ENCODE measurements at places on chromosomes 5 and 9.

DNA sequence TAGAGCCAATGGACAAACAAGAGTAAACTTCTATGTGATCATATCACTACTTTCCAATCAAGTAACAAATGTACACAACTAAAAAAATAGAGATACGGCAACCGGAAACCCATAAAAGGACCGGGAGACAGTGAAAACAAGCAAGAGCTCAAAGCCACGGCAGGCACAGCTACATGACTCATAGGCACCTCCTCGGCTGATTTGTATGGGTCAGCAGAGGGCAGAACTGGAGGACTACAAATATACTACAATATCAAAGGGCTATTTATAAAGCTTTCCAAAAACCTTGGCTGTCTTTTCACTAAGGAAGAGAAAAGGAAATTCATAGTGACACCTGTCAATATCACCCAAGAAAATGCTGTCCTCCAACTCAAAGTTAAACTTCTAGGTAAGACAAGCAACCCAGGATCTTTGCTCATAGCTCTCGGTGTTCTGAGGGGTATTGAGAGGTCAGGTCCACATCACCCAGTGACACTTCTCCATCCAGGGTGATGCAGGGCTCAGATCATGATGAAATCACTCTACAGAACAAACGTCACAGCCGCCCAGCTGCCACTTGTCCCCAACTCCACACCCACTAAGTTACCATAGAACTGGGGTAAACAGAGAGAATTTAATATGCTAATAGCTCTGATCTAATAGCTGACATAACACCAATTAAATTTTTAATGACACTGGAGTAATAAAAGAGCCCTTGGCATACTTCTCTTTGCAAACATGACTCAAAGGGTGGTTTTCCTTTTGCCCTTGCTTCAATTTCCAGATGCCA is 41.3 kb downstream of the PFDN1 start:
- DNase-seq: peak; percentile 69

- DNase-seq: no peak
Observed at GRCh38 chr5:148760945-148761638, 65.3 kb upstream of the ADRB2 start.

DNA sequence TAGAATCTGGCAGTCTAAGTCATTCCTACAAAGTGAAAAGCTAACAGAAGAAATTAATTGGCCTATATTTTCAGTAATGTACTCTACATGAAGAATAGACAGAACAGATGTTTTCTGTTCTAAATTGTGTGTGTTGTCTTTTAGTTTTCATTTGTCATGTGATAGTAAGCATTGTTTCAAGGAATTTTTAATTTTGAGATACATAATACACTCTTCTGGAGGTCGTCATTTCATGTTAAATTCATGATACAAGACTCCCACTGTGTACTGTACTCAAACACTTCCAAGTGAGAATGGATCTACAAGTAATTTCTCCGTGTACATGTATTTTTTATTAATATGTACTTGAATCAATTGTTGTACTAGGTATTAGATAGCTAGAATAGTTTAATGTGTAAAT is 1522.9 kb downstream of the MAT2B start:
- DNase-seq: no peak

DNA sequence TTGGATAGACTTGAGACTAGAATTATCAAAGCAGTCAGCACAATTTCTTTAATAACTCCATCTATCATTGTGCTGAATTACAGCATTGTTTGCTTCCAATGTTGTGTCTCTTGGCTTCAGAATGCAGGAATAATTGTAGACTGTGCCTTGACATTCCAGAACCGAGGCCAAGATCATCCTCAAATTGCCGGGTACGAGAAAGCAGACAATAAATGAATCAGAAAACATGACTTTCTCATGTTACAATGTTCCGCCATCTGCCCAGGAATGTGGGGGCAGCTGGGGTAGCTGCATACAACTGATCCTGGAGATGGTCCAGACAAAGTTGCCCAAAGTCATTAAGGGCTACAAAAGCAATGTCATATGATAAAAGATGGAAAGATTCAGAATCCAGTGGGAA is 206.2 kb upstream of the SGCD start:
- no peak for DNase-seq

GRCh38 chr9:27520986-27521385 is 3.1 kb upstream of the IFNK start:
- DNase-seq: no peak

- no peak for DNase-seq
Observed at GRCh38 chr9:111167341-111167740, 129.1 kb upstream of the LPAR1 start.

DNA sequence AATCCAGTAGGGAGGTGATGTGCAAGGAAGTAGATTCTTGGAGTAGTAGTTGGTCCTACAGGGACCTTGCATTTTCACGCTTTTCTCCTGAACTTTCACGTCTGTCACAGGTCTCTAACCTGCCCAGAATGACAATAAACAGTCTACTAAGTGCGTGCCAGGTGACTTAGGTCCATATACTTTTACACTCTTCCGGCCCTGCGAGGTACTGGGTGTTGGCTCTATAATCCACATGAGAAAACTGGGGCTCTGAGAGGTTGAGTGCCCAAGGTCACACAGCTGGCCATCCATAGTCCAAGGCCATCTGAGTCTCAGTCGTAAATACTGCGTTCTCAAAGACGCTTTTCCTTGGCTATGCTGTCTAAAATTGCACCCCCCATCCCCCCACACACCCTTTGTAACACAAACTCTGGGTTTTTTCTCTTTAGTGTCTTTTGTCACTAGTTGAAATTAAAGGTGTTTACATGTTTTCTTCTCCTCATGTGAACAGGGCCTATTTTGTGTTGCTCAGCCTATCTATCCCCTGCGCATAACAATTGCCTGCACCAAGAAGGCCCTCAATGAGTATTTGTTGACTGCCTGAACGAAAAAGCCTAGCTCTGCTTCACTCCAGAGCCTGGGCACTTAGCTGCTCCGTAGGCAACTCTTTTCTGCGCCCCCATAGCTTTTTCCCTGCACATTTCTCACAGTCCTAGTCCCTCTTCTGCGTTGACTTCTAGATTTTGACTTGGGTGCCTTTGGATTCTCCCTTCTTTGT is 943 bp downstream of the SFXN1 start:
- no peak for DNase-seq

- DNase-seq: peak; percentile 84
Observed at GRCh38 chr5:157562111-157562581, 13.4 kb downstream of the ADAM19 start.

DNA sequence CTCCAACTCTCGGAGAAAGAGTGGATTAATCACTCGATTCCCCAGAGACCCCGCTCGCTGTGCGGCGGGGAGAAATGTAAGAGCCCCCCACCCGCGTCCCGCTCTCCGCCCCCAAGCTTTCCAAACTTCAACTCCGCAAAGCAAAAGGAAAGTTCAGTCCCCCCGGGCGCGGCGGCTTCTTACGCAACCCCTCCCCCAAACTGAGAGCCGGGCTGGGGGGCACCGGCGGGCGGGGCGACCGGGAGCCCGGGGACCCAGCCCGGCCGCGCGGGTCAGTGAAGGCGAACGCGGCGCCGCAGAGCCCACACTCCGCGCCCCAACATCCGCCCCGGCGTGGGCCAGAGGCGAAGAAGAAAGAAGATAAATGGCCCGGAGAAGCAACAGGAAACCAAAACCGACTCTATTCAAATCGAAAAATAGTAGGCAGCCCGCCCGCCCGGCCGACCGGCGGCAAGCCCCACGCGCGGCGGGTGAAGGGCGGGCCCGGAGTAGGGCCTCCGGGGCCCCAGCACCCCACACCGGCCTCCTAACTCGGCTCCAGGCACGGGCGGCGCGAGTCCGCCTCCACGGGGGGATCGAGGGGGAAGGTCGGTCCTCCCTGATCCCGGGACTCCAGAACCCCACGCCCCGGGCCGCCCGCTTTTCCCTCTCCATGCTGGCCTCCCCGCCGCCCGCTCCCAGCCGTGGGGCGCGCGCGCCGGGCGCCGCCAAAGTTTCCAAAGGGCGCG is 720 bp downstream of the NOTCH1 start:
- DNase-seq: no peak

- no peak for DNase-seq
Observed at GRCh38 chr5:138000102-138000723, 32.7 kb downstream of the FAM13B start.

DNA sequence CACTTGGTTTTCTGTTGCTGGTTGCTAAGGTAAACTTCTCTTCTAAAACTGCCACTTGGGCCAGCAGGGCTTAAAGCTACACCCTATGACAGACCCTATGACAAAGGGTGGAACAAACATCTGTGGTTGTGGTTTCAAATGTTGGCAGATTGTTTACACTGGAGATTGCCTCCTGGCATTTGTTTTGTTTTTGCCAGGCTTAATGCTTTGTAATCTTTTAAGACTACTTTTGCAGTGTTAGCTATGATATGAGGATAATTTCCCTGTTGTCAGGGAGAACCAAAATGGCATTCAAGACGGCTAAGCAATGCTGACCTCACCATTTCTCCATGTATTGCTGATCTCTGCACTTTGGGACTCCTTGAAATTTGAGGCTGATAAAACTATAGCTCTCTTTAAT is 50.3 kb downstream of the MAMDC2 start:
- no peak for DNase-seq

GRCh38 chr9:100351508-100351907 is 1.2 kb downstream of the TEX10 start:
- no peak for DNase-seq

All from left ventricle myocardium inferior (tissue), 1 donor.